ENCODE measurements at places on chromosomes 4 and X.
A peak's percentile ranks its signal among the peaks of the same experiment; 100 is the strongest.

GRCh38 chrX:129631849-129632248 is 22.9 kb downstream of the APLN start:
- DNase-seq = no peak

GRCh38 chr4:154025110-154025509 is 236.2 kb upstream of the SFRP2 start:
- no peak for DNase-seq

- DNase-seq = no peak
These were observed 44.8 kb downstream of the GRIA2 start for GRCh38 chr4:157265281-157265680.

- no peak for DNase-seq
These were observed 27.5 kb upstream of the DUSP21 start for GRCh38 chrX:44816367-44816766.

- peak; percentile 26 for DNase-seq
These were observed 180.6 kb upstream of the NUDT6 start for GRCh38 chr4:123102897-123103471.

DNA sequence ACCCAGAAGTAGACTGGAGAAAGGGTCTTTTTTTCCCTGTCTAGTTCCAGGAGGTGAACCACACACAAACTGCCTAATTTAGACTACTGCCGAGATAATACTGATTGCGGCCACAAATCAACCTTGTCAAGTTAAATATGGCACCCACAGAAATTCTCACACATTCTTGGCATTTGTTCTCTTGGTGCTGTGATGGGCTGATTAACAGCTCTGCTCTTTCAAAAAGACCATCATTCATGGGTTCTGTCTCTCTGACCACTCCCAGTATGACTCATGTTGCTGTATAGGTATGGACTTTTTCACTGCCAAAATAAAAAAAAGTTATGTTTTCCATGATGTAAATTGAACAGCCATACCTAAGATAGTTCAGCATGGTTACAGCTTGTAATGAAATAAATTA is 1003.5 kb upstream of the LCORL start:
- no peak for DNase-seq

DNA sequence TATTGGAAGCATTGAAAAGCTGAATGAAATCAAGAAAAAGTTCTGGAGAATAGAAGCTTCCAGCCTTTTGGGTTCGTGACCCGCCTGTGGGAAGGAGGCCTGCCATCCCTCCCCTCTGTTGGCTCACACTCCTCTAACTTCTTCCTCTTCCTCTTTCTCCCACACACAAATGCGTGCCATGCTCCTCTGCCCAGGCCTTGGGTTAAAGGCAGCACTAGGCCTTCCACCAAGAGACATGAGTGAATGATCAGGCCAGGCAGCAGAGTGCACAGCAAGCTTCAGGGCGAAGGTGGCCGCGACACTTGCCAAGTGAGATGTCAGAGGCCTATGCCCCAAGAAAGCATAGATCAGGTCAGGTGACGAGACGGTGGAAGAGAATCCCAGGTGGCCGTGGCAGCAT is 38.4 kb downstream of the FAM193A start:
- no peak for DNase-seq

DNA sequence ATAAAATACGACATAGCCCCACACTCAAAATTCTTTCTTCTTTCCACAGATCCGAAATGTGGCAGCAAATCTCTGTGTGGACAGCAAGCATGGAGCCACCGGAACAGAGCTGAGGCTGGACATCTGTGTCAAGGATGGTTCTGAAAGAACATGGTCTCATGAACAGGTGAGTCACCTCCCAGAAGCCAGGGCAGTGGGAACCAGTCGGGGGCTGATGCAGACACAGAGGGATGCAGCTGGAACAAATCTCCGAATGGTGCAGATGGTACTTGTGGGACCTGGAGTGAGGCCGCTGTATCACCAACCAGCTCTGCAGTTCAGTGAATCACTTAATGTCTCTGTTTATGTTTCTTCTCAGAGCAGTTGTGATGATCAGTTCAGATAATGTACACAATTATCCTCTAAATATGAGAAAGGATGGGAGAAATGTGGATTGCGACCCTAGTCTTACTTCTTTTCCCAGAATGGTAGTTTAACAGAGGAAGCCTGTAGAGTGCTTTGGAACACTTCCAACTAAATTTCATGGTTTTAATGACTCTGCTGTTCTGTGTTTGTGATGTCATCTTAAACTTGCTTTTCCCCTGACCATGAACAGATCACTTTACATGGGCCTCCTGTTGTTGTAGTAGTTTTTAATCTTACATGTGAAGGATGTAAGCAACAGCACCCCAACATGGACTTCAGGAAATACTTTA is 159.3 kb upstream of the GALNT7 start:
- no peak for DNase-seq

DNA sequence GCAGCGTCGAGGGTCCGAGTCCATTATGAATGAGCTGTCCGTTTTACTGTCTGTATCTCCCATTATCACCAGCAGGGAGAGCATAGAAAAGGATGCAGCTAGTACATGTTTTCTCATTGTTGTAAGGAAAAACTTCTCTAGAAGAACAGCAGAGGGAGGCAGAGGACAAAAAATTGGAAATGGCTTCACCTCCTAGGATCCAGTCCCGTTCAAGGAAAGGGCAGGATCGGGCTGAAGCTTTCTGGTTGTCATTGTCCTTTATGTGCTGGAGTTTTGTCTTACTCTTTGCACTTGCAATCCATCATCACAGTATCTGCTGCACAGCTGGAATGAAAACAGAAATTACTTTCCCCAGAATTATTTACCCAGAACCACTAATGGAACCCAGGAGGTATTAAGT is 14.7 kb downstream of the NDP start:
- peak; percentile 60 for DNase-seq

DNA sequence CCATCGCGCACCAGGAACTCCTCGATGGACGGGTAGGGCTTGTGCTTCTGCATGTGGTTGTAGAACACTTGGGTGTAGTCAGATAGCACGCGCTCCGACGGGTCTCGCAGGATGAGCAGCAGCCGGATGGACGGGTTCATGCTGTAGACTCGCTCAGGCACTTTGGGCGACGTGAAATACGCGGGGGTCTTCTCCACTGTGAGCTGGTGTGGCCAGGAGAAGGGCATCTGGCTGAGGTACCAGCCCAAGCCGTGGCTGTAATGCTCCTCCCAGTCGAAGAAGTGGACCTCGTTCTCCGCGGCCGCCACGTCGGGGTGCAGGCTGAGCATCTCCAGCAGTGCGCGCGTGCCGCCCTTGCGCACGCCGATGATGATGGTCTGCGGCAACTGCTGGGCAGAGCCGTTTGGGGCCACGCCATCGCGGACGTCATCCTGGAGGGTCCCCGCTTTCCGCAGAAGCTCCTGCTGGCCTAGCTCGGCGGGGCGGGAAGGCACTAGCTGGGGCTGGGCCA is 29.2 kb downstream of the HS3ST1 start:
- no peak for DNase-seq

GRCh38 chr4:188113156-188113555 is 3.8 kb upstream of the TRIML2 start:
- no peak for DNase-seq

DNA sequence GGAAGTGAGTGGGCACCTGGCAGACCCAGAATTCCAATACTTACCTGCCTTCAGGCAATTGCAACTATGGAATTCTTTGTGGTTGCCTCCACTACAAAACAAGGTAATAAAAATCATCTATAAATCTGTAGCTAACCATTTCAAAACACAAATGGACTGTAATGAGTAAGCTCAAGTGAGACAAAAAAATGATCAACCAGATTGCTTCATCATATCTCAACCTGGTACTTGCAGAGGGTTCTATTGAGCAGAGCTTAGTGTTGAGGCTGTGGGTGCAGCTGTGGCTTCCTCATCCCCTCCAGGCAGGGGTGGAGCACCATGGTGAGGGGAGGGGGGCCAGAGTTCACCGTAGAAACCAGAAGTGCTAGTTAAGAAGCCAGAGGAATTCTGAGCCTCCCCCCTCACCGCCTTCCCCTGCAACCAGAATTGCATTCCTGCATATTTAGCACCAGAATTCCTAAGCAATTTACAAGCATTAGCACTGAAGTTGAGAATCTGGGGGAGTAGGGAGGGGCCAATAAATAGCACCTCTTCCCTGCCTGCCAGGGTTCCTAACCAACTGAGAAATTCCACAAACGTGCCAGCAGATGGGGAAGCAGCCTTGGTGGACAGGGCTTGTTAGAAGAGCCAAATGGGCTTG is 11.5 kb downstream of the CTAG1A start:
- DNase-seq = no peak
